ENCODE measurements at places on chromosomes 1 and 21. TPM values are rescaled to one million over a fixed set of nuclear protein-coding genes. Genes with fewer than 3 reads are reported as not detected.

- DNase-seq: no peak
Observed at GRCh38 chr1:204154568-204155255, 2.9 kb upstream of the ETNK2 start.

- no peak for DNase-seq
Observed at GRCh38 chr1:151693057-151693651, 23.4 kb downstream of the CELF3 start.

Gene CTSS
- total RNA-seq: 70.8 TPM

- DNase-seq: no peak
Observed at GRCh38 chr1:223223091-223223995, 80.3 kb upstream of the TLR5 start.

- DNase-seq: no peak
Observed at GRCh38 chr1:176998183-176998795, 166.2 kb downstream of the ASTN1 start.

- DNase-seq: no peak
Observed at GRCh38 chr1:204337583-204337982, 22.1 kb downstream of the PLEKHA6 start.

DNA sequence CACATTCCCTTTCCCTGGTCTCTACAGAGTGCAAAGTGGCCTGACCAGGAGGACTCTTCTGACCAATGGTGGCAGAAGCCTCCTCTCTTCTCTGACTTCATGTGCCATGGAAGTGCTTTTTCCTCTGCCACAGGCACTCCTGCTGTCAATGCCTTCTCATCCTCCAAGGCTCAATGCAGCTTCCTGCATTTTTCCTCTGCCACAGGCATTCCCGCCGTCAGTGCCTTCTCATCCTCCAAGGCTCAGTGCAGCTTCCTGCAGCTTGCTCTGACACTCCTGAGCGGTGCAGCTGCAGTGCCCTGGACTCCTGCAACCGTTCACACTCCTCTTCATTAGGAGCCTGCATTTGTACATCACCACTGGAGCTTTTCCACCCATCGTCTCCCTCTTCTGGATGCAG is 4.7 kb upstream of the ADARB1 start:
- no peak for DNase-seq

DNA sequence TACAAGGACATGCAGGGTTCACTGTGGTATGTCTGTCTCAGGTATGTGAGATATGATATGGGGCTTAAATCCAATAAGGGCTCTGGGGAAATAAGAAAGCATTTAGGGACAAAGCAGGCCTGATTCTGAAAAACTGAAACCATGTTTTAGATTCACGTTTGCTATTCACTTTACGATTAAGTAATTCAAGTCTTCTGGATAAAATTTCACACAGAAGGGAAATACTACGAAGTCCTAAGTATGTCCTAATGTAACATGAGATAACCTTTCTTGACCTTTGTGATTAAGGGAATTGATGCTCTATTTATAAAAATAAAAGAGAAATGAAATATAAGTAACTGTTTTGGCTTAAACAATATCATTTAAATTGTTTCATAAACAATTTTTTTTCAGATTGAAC is 55.4 kb downstream of the HNRNPR start:
- no peak for DNase-seq

GRCh38 chr1:154867064-154867825 is 2.8 kb downstream of the KCNN3 start:
- no peak for DNase-seq

Gene IVL
- not detected for total RNA-seq
